ENCODE measurements at places on chromosomes 11 and 22.
A peak's percentile ranks its signal among the peaks of the same experiment; 100 is the strongest.

- no peak for DNase-seq
Measured at GRCh38 chr11:84292006-84292405, 1005.8 kb upstream of the CCDC90B start.

GRCh38 chr22:50015451-50016307, 3.1 kb upstream of the IL17REL start:
- DNase-seq: no peak

- DNase-seq: no peak
Measured at GRCh38 chr22:36334821-36335603, 52.8 kb downstream of the MYH9 start.

DNA sequence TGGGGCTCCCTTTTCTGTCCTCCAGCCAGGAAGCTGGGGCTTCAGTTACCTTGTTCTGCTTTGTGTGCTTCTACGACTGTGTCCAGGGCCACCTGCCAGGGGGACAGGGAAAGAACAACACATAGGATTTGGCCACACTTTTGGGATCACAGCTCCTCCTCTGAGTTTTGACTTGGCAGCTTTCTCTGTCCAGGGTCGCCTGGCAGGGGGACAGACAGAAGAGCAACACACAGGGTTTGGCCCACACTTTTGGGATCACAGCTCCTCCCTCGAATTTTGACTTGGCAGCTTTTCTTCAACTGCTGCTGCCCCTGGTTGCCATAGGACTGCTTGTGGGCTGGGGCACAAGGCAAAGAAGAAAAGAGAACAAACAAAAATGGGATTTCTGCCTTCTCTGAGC, 19.1 kb downstream of the INCENP start:
- DNase-seq: no peak

DNA sequence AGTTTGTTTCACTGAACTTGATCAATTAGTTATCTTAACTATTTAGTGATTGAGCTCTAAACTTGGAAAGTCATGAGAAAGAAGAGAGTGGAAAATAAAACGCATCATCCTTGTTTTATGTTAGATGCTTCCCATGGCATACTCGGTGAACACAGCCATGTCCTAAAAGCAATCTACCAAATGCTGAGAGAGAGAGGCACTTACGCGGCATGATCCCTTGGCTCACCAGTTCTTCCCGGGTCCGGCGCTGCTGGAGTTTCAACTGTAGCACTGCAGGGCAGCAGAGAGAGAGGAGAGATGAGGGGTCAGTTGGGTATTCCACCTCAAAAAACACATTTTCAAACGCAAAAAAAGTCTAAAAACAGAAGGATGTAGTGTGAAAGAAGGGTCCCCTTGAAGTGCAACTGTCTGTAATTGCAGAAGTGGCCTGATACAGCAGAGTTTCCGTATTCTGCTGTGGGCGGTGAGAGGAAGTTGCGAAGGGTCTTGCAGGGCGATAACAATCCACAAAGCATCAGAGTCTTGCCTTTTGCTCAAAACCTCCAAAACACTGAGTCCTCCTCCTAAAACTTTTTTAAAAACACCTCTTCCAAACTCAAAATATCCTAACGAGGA, 92.7 kb downstream of the SGSM3 start:
- DNase-seq: peak; percentile 19

- DNase-seq: no peak
Measured at GRCh38 chr11:43573233-43573632, 107.3 kb upstream of the HSD17B12 start.

- DNase-seq: no peak
Measured at GRCh38 chr11:64461081-64461480, 102.1 kb downstream of the RPS6KA4 start.

GRCh38 chr22:49582181-49582580, 245.5 kb downstream of the BRD1 start:
- no peak for DNase-seq

- DNase-seq: no peak
Measured at GRCh38 chr11:44305470-44306051, 4.4 kb downstream of the ALX4 start.

GRCh38 chr22:36935694-36936093, 22.3 kb downstream of the CSF2RB start:
- DNase-seq: no peak

DNA sequence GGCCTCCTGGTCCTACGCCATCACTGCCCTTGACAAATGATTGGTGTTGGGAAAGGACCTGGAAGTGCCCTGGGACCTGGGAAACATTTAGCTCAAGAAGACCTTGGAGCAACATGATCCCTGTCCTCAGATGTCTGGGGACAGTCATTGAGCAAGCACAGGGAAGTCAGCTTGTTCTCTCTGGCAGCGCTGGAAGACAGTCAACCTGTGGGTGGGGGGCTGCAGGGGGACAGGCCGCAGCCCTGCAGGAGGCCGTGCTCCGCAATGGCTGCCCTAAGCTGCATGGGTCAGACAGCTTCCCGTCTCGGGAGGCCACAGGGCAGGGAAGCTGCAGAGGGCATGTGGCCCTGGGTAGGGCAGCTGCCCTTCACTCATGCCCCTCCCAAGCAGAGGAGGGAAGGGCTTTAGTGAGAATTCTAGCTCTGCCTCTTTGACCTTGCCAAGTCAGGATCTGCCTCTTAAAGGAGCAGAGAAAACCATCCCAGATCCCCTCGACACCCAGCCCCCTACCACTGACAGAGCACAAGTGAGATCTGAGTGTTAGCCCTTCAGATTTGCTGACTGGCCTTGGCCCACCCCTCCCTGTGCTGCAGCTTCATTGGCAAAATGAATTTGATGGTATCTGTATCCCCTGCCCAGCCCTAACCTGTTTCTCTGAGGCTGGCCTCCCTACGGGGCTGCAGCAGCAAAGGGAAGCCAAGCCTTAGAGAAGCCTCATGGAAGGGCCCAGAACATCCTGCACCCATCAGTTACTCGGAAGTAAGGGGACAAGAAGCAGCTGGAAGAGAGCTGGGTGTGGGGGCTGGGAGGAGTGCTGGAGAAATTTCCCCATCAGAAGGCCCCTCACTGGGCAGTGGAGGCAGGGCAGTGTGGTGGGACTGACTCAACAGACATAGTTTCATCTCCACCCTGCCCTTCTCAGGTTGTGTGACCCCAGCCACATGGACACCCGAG, 6.2 kb upstream of the SREBF2 start:
- no peak for DNase-seq

DNA sequence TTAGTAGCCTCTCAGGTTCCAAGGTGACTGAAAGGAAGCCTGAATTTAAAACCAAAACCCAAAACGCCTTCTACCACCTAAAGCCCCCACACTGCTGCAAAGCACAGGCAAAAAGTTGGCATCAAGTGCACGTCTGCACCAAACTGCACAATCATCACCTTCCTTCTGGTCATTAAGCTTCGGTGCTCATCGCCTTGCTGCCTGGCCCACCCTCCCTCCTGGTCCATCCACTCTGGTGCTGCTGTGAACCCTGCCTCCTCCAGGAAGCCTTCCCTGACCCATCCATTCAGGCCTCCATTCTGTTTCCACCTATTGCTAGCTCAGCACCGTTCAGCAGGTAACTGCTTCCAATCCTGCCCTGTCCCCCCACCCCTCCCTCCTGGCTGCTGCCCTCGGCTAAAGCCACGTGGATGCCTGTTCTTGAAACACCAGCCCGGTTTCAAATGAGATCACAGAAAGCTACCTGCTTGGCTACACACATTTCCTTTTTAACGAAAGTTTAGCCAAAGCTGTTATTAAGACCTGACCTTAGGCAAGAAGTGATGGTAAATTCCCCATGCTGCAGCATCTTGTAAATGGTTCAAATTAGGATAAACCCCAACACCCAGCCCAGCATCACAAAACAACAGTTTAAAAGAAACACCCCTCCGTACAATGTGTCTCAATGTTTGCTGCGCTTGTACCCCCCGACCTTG, 53.8 kb upstream of the CD5 start:
- no peak for DNase-seq
